NCI-H1694 treated with DMSO at 0.1 percent for 48 hours (cell line): ENCODE measurements at places on chromosomes 4 and X.

GRCh38 chrX:103704863-103705262 is 5.8 kb upstream of the TMEM31 start:
- no peak for DNase-seq

DNA sequence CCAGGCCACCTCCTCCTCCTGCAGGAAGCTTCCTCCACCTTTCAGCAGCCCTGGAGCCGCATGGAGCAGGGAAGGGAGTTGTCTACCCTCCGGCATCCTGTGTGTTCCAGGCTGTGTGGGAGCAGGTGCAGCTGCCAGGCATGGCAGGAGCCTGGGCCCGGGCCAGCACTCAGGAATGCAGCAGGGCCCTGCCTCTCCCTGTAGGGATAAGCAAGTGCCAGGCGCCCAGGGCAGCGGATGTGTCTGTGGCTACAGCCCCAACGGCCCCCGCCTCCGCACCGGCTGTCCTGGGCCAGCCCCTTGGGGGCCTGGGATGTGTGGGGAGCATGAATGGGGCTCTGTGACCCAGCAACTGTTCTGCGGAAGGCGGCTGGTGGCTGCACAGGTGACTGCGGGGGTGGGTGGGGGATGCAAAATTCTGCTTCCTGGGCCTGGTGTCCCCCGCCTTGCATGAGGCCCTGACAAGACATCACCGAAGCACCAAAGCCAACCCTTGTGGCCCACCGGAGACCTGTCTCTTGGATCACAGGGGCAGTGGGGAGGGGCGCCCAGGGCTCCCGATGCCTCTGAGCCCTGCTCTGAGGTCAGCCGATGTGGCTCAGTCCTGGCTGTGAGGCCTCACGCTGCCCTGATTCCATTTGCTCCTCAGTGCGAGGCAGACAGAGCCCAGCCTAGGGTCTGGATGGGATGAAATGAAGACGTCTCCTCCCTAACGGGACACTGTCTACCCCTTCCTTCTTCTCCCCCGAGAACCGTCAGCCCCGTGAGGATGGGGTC is 1.4 kb upstream of the DOK7 start:
- peak; percentile 54 for DNase-seq

- DNase-seq = no peak
Measured at GRCh38 chr4:128823025-128823661, 13.6 kb downstream of the JADE1 start.

DNA sequence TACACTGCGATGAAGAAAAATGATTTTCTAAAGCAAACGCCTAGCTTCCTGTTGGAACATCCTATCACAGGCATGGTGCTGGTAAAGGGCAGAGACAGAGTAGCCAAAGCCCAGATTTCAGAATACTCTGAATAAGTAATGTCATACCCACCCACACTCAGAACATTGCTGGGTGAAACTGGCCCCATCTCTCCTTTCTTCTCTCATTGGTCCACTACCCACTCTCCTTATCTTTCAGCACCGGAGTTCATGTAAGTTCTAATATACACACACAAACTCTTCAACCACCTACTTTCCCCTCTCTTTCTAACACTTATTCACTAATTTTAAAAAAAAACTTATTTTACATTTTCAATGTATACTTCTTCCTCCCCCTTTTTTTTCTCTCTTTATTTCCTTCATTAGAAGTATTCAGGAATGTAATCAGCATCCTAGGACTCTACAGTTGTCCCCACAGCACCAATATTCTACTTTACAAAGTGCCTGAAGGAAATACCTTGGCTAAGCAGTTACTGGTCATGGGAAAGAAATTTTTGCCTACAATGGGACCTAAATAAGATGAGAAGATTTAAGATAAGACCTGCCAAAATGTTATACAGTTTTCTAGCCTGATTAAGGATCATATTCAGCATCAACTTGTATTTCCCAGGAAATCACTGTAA is 63.0 kb downstream of the SEC24D start:
- no peak for DNase-seq

DNA sequence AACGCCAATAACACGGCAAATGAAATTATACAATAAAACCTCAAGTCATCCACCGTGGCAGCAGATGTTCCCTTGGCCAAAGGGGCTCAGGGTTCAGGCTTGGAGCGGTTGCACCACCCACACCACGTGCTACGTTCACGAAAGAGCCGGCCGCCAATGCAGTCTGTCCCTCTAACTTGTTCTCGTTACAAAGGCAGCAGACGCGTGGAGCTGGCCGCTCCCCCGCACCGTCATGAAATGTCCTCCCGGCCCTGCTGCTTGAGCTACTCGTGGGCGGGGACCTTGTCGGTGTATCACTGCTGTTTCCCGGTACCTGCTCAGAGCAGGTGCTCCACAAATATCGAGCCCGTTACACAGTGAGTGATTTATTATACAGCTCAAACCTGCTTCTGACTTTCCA is 36.4 kb upstream of the MAN2B2 start:
- no peak for DNase-seq

- peak; percentile 74 for DNase-seq
Measured at GRCh38 chrX:136694431-136695087, 46.6 kb downstream of the CD40LG start.

DNA sequence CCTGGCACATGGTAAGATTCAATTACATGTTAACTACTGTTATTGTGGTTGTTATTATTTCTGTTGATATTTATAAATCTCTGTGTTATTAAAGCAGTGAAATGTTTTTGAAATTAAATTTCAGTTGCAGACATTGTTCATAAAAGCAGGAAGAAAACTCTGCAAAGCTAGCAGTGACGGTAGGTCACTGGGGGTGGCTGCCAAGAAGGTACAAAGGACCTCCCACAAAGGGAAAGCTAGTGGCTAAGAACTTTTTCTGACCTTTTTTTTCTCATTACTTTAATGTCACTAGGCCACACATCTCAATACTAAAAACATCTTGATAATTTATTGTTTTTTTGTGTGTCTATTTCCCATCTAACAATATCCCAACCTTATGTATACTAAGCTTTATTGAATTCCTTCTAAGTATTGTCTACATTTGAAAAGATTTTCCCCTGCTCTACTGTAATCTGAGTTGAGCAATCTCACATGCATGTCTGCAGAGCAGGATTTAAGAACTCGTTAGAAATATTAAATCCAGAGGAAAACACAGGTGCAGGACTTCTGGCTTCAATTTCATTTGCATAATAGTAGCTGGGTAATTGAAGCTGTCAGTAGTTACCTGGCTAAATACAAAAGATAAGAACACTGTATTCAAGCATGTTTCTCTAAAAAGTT is 197.3 kb downstream of the CFAP299 start:
- no peak for DNase-seq

GRCh38 chr4:114088481-114088880 is 109.0 kb upstream of the ARSJ start:
- no peak for DNase-seq

DNA sequence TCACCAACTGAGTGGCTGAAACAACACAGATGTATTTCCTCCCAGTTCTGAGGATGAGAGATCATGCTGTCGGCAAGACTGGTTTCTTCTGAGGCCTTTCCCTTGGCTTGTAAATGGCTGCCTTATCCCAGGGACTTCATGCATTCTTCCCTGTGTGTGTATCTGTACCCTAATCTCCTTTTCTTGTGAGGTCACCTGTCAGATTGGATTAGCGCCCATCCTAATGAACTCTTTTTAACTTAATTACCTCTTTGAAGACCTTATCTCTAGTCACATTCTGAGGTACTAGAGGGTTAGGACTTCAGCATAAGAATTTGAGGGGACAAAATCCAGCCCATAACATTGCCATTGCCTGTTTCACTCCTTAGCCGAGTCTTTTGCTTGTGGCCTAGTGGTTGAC is 59.5 kb upstream of the TMEM150C start:
- DNase-seq = no peak

- no peak for DNase-seq
Measured at GRCh38 chrX:981791-982626, 230.4 kb downstream of the CRLF2 start.

- DNase-seq = no peak
Measured at GRCh38 chr4:52552778-52553177, 106.3 kb downstream of the USP46 start.

DNA sequence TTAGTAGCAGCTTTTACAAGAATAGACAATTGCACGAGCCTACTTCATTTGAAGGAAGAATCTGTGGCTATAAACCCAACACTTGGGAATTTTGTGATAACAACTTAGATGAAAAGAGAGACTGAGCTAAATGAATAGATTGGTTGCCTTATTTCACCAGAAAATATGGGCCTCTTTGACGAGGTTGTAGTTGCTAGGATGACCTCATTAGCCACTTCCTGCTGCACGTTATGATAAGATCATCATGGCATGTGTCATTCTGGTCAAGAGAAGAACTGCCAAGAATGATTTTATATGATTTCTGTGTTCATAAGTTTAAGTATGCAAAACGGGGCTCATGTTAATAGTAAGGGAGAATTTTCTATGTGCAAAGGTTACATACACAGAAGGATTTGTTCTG is 321.9 kb upstream of the GIMD1 start:
- DNase-seq = no peak

GRCh38 chr4:6252051-6252450 is 17.6 kb upstream of the WFS1 start:
- DNase-seq = no peak

DNA sequence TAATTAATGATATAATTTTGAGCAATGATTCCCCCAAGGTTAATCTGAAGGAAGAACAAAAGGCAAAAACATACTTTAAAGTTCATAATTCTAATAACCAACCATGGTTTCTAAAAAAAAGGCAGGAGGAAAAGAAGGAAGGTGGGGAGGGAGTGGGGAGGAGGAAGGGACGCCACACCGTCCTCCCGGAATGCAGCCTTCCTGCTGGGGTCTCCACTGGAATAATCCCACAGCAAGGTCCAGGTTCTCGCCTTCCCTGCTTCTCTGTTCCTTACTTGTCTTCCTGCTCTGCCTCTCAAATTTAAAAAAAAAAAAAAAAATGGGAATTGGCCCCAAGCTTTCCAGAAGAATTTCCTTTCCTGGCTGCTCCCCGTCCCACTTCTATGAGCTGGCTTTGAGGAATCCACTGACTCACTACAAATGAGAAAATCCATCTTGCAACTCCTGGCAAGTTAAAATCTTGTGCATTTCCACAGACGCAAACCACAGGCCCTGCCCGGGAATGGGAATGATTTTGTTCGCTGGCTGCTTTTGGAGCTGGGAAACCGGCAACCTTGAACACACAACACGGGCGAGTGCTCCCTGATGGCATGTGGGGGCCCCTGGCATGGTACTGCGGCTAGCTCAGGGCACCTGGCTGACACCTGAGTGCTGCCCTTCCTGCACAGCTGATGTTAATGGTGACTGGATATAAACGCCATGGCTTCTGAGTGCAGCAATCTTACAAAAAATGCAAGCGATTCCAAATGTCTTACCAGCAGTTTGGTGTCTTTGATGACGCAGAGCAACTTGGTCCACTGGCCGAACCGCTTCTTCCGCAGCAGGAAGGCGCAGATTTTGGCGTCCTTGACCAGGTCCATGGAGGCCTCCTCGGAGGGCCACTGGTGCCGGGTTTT is 97.0 kb downstream of the AFAP1 start:
- DNase-seq = no peak

GRCh38 chr4:186725469-186726425 is 2.1 kb upstream of the FAT1 start:
- peak; percentile 41 for DNase-seq
